Upper lobe of right lung (tissue), 1 donor: ENCODE measurements at places on chromosomes 1 and 21. TPM values are rescaled to one million over a fixed set of nuclear protein-coding genes. Genes with fewer than 3 reads are reported as not detected.

GRCh38 chr1:172429331-172430127 is 9.0 kb downstream of the C1orf105 start:
- DNase-seq, result no peak

DNA sequence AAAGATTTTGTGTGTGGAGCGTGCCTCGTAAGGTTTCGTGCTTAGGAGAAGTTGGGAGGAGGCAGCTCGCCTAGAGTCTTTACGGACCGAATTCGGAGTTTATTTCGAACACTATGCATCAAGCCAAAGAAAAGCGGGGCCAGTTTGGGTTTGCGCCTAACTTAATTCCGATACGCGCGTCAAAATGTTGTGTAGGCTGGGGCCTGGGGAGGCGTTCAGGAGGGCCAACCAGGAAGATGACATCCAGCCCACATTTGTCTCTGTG is 6.4 kb downstream of the FOXD2 start:
- no peak for DNase-seq

- no peak for DNase-seq
Observed at GRCh38 chr21:23963454-23963853, 1643.8 kb downstream of the MRPL39 start.

DNA sequence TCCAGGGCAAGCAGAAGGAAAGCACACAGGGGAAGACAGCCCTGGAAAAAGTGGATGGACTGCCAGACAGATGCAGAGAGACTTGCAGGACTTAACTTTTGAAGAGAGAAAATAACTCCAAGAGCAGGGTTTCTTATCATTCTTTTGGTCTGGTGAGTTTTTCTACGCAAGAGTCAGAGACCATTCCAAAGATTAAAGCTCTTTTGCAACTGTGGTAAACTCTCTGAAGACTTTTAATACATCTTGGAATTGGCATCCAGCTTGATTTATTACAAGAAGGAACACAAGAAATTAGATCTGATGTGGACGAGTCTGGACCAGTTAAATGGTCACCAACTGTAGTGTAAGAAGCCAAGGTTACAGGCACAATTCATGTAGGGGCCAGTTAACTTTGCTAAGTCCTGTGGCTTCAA is 153.4 kb downstream of the SIPA1L2 start:
- DNase-seq, result no peak

GRCh38 chr21:14572204-14572780 is 26.2 kb upstream of the SAMSN1 start:
- no peak for DNase-seq

GRCh38 chr1:153880962-153881361 is 41.8 kb downstream of the GATAD2B start:
- DNase-seq, result peak; percentile 86

DNA sequence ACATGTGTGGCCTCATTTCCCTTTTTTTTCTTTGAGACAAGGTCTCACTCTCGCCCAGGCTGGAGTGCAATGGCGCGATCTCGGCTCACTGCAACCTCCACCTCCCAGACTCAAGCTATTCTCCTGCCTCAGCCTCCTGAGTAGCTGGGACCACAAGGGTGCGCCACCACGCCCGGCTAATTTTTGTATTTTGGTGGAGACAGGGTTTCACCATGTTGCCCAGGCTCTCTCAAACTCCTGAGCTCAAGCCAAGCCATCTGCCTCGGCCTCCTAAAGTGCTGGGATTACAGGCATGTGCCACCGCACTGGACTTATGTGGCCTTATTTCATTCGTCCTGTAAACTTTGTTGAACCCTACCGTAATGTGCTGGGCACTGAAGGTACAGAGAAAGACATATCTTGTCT is 569 bp upstream of the WARS2 start:
- peak; percentile 67 for DNase-seq

GRCh38 chr1:156160743-156161171 is 7.4 kb downstream of the SEMA4A start:
- DNase-seq, result peak; percentile 80

DNA sequence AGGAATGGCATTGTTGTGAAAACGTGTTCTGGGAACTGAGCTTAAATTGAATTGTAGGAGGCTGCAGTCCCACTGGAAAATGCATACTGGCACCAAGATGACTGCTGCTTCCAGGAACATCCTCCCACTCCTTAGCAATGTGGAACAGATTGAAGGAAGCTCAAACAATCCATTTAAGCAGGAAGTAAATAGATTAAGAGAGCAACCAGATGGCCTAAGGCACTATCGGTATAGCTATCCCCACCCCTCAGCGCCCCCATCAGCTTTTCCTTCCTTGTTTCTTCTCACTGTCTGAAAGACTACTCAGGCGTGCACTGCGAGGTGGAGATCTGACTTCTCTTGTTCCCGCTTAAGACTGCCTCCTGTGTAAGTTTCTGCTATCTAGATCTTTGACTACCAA is 4.0 kb upstream of the IFI16 start:
- DNase-seq, result no peak

DNA sequence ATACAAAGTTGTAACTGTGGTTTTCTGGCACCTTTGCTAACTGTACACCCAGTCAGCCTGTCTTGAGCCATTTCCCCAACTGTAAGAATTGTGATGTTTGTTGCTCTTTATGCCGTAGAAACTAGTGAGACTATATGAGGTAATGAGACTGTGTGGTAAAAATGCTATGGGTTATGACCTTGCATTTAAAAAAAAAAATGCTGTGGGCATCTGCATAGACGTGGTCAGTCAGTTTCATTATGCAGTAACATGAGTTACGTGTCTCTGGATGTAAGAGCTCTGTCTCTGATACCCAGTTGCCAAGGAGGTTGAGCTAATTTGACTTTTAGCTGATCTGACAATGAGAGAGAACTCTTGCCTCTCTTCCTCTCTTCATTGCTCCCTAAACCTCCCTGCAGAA is 80.6 kb upstream of the LAMC2 start:
- no peak for DNase-seq

GRCh38 chr1:19557609-19558051 is 72.3 kb upstream of the CAPZB start:
- no peak for DNase-seq

DNA sequence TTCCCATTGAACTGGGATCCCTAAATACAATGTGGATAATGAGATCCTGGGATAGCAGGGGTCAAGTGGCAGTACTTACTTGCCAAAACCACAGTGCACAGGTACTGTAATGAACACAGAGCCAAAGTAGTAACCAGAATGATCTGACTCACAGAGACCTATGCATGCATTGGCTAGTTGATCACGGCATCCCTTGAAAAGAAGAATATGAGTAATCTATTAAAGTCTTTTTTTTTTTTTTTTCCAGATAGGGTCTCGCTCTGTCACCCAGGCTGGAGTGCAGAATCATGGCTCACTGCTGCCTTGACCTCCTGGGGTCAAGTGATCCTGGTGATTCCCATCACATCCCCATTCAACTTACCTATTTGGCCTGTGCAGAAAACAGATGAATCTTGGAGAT is 29.4 kb upstream of the EIF4G3 start:
- DNase-seq, result no peak

DNA sequence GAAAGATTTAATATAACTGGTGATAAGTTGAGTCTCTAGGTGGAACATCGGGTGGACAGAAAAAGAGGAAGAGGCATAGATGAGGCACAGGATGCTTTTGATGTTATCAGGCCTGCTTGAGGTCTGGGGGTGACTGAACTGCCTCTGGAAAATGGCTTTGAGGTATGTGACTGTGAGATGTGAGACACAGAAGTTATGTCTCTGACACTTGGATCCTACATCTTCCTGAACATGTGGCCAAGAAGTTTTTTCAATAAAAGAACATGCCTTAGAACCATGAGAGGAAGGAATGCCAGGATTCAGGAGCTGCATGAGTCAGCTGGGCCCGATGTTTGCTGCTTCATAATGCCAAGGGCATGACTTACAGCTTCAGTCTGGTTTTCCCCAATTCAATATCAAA is 11.5 kb upstream of the AIM2 start:
- DNase-seq, result no peak

GRCh38 chr21:25916226-25916625 is 181.5 kb downstream of the GABPA start:
- no peak for DNase-seq

- no peak for DNase-seq
Observed at GRCh38 chr1:87243573-87243972, 85.1 kb upstream of the LMO4 start.

DNA sequence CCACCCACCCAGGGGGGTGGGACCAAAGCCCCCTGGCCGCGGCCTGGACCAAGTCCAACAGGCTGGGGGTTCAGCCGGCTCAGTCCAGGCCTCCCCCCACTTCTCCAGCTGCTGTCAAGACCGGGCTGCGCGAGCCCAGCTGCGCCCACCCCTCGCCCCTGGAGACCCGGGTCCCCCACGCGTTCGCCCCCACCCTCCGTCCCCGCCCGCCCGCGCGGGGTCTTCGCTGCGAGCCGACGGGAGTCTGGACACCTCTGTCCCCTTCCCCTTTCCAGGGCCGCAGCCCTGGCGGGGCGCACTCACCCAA is 253 bp downstream of the RAP1GAP start:
- no peak for DNase-seq

DNA sequence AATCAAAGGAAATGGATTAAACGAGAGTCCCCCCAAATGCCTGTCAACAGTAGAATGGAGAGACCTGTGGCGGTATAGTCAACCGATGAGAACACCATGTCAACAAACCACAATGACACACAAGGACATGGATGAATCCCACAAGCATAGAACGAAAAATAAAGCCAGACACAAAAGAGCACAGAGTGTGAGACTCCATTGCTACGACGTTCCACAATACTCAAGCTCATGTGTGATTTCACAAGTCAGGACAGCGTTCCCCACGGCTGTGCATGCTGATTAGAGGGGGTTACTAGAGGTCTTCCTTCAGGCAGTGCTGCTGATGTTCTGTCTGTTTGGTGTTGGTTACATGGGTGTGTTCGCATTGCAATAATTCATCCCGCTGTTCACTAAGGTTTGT is 5.8 kb upstream of the PLA2G2D start:
- DNase-seq, result no peak

GRCh38 chr1:46334030-46334384 is 6.6 kb upstream of the NSUN4 start:
- no peak for DNase-seq

GRCh38 chr1:246309247-246309884 is 197.7 kb downstream of the SMYD3 start:
- no peak for DNase-seq

DNA sequence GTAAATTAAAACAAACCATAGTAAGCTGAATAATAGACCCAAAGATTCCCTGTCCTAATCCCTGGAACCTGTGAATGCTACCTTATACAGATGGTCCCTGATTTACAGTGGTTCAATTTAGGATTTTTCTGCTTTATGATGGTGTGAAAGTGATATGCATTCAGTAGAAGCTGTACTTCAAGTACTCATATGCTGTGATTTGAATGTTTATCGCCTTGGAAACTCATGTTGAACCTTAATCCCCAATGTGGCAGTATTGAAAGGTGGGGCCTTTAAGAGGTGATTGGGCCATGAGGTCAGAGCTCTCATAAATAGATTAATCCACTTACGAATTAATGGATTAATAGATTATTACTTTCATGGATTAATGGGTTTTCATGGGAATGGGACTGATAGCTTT is 10.6 kb upstream of the RRP15 start:
- DNase-seq, result no peak

DNA sequence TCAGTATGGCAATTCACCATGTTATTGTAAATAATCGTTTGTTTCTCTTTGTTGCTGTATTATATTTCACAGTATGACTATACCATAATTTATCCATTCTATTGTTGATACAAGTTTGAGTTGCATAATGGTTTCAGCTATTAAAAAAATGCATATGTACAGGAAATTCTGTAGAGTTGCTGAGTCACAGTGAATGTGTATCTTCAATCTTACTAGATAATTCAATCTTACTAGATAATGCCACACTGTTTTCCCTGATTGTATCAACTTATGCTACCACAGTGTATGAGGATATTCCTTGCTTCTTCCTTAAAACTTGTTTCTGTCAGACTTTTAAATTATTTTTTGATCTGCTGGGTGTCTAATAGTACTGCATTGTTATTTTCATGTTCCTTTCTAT is 3.5 kb upstream of the COA6 start:
- DNase-seq, result no peak

GRCh38 chr21:38352536-38353219 is 95.9 kb downstream of the KCNJ15 start:
- peak; percentile 72 for DNase-seq

DNA sequence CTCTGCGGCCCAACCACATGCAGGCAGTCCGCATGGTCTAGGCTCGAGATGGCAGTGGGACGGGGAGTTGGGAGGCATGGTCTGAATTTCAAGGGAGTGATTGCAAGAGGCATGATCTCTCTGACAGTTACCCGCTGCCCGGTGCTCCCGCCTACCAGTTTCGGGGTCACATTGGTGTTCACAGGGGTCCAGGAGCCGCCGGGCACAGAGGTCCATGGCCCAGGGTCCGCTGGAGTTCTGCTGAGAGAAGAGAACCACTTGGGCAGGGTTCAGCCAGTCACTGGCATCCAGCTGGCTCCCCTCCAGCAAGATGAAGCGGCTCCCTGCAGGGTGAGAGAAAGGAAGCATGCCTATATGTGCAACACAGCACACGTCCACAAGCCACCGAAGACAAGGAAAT is 141.3 kb downstream of the ASTN1 start:
- DNase-seq, result no peak

DNA sequence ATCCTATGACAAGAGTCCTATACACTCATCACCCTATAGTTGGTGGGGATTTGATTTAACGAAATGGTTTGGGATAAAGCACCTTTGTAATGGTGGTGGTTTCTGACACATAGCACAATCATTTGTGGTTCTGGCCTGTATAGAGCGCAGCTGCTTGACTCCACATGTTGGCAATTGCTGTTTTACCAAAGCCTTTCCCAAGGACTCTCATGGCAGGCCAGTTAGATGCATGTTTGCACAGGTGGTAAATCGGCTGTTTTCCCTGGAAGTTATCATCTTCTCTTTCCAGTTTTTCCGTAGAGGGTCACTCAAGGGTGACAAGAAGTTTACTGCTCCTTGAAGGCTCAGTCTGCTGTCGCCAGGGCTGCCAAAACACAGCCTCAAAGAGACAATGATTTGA is 17.1 kb upstream of the XPR1 start:
- DNase-seq, result no peak

DNA sequence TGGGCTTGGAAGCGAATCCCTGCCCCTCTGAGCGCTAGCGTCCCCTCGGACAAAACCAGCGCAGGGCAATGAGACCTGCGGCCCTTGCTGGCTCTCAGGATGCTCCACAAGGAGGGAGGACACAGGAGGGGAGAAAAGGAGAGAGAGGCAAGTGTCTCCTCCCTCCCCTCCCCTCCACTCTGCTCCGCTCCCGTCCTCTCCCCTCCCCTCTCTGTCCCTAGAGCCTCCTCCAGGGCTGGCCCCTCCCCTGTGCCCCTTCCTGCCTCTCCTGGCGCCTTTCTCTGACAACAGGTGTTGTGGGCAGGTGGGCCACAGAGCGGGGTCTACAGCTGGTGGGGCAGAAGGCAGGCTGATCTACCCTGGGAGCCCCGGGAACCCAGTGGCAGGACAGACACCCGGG is 35.2 kb downstream of the TP73 start:
- no peak for DNase-seq

Gene NPHS2
- total RNA-seq, result not detected

Gene ACOT11
- 5.0 TPM for total RNA-seq

Gene NFASC
- total RNA-seq, result 24.1 TPM

Gene MNDA
- 45.5 TPM for total RNA-seq

Gene LCE2B
- total RNA-seq, result not detected

Gene GPR161
- total RNA-seq, result 14.5 TPM

Gene TSPEAR
- total RNA-seq, result 0.23 TPM

Gene XCL2
- total RNA-seq, result 2.0 TPM

Gene SPATA45
- total RNA-seq, result not detected

Gene NT5C1A
- total RNA-seq, result 0.49 TPM

Gene PLEKHO1
- total RNA-seq, result 44.5 TPM

Gene OR14C36
- not detected for total RNA-seq

Gene FCGR3A
- total RNA-seq, result 112 TPM

Gene CR2
- 0.12 TPM for total RNA-seq

Gene PADI1
- total RNA-seq, result not detected
